ENCODE measurements at places on chromosomes 16 and 17.

- DNase-seq: no peak
Observed at GRCh38 chr17:79691931-79692330, 38.8 kb upstream of the ENPP7 start.

DNA sequence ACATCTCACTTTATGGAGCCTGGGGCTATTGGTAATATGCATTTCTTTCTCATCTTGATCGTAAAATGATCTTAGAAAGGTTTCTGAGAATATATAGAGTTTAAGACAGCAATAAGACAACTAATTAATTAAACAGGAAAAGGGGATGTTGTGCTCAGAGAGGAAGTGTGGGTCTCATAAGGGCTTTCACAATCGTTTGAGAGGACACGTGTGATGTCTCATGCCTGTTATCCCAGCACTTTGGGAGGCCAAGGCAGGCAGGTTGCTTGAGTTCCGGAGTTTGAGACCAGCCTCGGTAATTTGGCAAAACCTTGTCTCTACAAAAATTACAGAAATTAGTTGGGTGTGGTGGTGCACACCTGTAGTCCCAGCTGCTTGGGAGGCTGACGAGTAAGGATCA is 295.6 kb downstream of the WWOX start:
- no peak for DNase-seq

GRCh38 chr17:16283705-16284104 is 66.7 kb downstream of the PIGL start:
- DNase-seq: no peak

- DNase-seq: no peak
Observed at GRCh38 chr17:35162755-35163154, 15.1 kb downstream of the UNC45B start.

All from stimulated activated CD4-positive, alpha-beta T cell treated with anti-CD3 and anti-CD28 coated beads, Interleukin-12 subunit alpha, Interleukin-12 subunit beta, amount 100 ng/mL, for 24 hours (primary cell).